Lower leg skin (tissue), 4 donors: ENCODE measurements at places on chromosomes 7 and 10.

- no peak for DNase-seq
These were observed 52.0 kb downstream of the EEPD1 start for GRCh38 chr7:36204929-36205635.

GRCh38 chr7:151361193-151361959, 19.8 kb downstream of the NUB1 start:
- DNase-seq, result no peak

GRCh38 chr10:74898201-74898976, 72.0 kb downstream of the KAT6B start:
- DNase-seq, result no peak

DNA sequence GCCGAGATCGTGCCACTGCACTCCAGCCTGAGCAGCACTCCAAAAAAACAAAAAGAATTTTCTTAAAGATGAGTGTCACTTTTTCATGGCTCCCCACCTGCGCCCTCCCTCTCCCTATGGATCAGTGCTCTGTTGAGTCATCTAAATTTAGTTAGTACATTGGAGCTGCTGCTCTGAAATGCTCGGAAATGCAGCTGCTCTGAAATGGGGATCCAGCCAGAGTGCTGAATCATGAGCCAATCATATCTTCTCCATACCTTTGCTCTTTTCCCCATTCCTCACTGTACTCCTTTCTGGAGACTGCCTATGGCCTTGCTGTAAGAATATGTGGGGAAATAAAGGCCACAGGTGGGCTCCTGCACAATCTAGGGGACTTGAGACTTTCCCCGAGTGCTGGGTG, 188.8 kb downstream of the ZNF438 start:
- DNase-seq, result no peak

- DNase-seq, result no peak
These were observed 106.7 kb downstream of the LHPP start for GRCh38 chr10:124568339-124568738.

DNA sequence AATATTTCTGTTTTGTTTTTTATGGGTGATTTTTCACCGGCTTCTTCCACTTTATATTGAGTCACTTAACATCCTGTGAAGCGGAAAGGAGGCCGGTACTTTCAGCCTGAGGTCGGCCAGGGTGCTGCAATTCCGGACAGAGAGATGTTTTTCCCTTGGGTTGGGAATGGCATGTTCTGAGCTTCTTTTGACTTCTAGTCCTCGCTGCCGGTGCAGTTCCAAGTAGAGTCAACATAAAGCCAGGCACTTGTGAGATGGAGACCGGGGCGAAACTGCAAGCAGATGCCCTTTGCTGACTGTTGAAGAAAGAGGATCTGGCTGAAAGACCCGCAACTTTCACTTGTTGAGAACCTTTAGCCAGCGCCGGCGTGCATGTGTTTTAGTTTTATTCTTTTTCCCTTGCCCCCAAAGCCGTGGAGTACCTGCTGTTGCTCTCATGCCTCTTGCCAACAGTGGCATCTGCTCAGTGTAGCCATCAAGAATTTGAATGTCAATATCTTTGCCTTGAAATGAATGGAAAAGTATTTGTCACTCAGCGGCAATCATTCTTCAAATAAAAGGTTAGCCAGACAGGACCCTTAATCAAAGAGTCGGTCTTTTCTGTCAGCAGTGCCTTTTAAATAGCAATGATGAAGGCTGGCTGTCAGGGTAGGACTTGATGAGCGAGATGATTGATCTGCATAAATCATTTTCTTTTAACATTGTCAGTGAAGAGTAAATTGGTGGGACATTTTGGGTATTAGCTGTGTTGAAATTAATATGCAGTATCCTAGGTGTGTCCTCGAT, 351.2 kb downstream of the LRMDA start:
- DNase-seq, result no peak

DNA sequence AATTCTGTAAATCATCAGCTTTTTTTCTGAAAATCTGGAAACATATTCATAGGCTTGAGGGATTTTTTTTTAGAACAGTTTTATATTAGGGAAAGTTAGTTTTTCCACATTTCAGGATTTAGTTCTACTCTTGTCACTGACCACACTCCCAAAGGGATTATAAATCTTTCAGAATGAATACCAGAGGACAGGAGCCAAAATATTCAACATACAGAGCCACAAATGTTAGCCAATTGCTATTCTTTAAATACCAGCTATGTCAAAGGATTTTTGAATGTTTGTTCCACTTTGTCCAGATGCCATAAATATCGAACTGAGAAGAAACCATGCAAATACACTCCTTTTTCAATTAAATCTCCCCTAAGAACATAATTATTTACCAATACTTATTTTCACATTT, 50.7 kb downstream of the ODAD2 start:
- DNase-seq, result no peak

GRCh38 chr7:156832195-156832877, 60.6 kb downstream of the LMBR1 start:
- DNase-seq, result no peak

- no peak for DNase-seq
These were observed 59.0 kb downstream of the CSGALNACT2 start for GRCh38 chr10:43196981-43197833.

GRCh38 chr7:70758646-70759045, 373.3 kb upstream of the GALNT17 start:
- no peak for DNase-seq

DNA sequence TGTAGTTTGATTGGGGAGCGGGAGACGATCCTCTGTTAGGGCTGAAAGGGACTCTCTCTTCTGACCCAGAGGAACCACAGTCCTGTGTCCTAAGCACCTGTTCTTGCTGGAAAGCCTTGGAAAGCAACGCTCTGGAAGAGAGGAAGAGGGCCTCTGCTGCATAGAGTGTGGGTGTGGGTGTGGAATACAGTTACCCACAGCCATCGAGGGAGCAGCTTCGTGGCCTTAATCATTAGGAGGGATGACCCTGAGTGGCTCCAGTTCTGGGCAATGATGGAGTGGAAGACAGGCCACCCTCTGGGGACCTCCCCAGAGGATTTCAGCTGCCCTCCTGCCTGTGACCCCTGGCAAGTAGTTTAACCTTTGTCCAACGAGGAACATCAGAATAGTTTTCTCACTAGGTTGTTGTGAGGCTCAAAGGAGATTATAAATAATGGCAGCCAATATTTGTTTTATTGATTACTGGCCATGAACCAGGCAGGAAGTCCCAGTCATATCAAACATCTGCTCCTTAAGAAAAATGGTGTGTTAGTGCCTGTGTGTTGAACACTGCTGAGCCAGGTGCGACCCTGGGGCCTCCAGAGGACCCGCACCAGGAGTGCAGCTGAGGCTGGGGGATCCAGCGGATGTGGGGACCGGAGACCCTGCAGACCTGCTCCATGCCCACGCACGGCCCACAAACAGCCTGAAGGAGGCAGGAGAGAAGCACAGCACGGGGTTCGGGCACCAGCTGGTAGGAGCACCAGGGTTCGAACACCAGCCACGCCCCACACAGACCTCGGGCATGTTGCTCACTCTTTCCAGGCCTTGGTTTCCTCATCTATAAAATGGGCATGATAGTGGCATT, 35.6 kb downstream of the FAM241B start:
- DNase-seq, result no peak

- DNase-seq, result no peak
These were observed 44.1 kb upstream of the ADO start for GRCh38 chr10:62760401-62760800.

GRCh38 chr7:104206841-104207240, 972 bp downstream of the ORC5 start:
- DNase-seq, result no peak

- no peak for DNase-seq
These were observed 93.2 kb downstream of the ADCYAP1R1 start for GRCh38 chr7:31145339-31145738.

DNA sequence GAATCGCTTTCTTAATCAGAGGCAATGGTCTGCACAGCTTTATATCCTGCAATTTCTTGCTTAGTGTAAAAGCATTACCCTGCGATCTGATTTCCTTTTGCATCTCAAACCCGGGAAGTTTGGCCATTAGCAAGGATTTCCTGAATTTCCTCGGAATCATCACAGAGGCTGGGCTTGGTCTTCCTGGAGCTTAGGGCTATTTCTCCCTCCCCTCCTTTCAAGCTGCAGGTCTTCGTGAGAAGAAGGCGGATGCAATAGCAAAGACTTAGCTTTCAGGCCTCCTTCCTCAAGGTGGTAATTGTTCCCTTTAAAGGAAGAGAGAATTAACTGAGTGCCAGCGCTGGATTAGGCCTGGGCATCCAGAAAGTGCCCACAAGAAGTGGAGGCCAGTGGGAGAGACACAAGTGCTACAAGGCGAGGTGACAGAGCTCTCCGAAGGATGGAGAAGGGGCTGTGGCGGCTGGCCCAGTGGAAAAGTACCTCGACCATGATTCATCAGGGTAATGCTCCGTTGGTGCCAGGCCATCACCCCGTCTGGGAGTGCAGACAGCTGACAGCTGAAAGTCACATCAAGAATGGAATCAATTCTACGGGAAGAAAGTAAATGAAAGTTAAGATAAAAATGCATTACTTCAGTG, 4.0 kb upstream of the ARMS2 start:
- no peak for DNase-seq

DNA sequence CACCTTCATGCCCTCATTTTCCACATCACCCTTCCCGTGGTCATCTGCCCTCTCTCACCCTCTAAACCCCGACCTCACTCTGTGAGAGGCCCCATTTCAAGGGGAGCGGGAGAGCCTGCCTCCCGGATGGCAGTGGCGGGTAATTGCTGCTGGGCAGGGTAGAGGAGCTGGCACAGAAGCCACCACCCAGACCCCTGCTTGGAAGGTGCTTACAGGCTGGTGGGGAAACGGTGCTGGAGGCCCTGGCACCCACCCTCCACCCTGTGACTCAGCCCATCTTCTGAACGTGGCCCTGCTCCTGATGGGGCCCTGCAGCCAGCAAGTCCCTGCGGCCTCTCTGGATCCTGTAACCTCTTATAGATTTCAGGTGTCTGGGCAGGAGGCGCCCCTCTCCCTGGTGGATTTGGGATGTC, 10.6 kb upstream of the PWWP2B start:
- no peak for DNase-seq

GRCh38 chr10:5198386-5198785, 1.7 kb downstream of the AKR1C4 start:
- DNase-seq, result no peak

GRCh38 chr7:149870701-149871483, 2.9 kb upstream of the ATP6V0E2 start:
- peak; percentile 84 for DNase-seq

DNA sequence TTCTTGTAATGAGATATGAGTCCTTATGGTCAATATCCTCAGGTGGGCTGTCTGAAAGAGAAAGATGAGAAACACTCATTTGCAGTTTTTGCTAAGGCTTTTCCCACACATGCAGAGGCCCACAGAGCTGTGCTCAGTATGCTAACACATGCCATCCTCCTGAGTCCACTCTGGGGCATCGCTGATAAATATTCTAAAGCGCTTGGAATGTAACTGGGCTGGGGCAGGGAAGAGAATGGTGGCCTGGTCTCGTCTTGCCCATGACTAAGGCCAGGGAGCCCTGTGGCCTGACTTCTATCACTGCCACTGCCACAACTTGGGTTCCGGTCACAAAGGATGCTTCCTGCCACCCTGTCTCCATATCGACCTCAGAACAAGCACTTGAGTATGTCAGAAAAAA, 199.7 kb upstream of the FRMD4A start:
- no peak for DNase-seq

- DNase-seq, result peak; percentile 43
These were observed 35.6 kb downstream of the C10orf90 start for GRCh38 chr10:126634911-126635310.

- DNase-seq, result no peak
These were observed 29.4 kb upstream of the AMPH start for GRCh38 chr7:38660427-38661099.

DNA sequence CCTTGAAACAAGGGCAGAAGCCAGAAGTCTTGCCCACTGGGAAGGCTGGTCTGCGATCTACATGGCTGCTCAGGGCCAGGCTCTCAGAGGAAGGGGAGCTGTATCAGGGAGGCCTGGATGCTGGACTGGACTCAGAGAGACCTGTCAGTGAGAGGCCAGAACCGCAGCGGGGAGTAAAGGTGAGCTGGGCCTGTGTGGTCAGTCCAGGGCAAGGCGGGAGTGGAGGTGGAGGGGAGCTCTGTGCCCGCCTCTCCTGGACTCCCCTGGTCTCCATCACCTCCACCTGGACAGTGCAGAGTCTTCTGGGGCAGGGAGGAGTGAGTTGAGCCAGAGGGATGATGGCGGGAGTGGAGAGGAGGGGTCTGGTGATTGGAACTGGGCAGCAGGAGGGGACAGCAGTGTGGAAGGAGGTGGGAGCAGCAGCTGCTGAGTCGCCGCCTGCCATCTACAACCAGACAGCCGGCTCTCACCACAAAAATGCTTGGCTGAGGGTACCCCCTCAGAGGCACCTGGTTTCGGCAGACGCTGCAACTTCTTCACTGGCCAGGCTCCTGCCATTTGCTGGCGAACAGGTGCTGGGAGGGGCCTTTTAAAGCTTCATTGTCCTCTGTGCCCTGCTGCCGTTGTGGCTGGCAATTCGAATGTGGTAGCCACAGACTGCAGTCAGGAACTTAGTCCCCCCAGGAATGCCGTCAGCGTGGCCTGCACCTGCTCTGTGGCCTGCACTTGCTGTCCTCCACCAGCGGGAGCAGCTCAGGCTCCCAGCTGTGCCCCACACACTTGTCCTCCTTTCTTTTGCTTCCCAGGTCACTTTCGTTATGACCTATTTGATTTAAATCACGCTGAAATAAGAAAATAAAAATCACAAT, 3.5 kb downstream of the RASSF4 start:
- DNase-seq, result no peak

GRCh38 chr7:114085313-114085591, 166.4 kb upstream of the PPP1R3A start:
- no peak for DNase-seq

- no peak for DNase-seq
These were observed 15.9 kb downstream of the KPNA7 start for GRCh38 chr7:99191869-99192596.

DNA sequence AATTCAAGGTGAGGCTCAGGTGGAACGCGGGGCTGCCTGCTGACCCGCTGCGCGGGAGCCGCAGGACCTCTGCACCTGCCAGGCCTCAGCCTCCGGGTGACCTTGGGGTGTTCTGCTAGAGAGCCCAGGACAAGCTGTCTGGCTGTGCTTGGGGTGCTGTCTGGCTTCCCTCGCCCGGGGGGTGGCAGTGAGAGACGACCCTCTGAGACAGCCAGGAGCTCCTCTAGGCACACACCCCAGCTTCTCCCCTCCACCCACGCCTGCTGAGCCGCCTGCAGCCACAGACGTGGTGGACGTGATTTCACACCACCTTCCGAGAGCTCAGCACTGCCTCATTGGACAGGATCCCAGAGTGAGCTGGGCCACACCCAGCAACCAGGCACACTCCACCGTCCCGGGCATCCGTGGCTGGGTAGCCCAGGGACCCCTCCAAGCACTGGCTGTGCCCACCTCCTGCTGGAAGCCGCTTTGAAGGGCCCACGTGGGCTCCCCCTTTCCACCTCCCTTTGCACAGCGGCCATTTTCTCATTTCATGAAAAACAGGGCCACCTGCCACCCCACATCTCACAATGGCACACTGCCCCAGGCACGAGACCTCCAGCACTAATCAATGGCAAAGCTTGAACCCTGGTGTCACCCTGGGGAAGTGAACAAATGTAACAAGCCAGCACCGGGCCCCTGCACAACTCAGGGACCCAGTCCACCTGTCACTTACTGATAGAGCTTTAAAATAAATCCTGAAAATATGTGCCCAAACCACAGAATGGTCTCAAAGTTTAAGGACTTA, 35.0 kb downstream of the ZFAND2A start:
- DNase-seq, result no peak

GRCh38 chr10:34815185-34816084, at the start of gene PARD3:
Gene PARD3, minus strand, starts transcription at chr10:34815296. Its CDS starts 301 bp downstream, at chr10:34814995.
- DNase-seq, result peak; percentile 36
